ENCODE measurements at places on chromosomes 4 and X.

- DNase-seq: no peak
Measured at GRCh38 chr4:126961661-126962060, 671.1 kb upstream of the INTU start.

DNA sequence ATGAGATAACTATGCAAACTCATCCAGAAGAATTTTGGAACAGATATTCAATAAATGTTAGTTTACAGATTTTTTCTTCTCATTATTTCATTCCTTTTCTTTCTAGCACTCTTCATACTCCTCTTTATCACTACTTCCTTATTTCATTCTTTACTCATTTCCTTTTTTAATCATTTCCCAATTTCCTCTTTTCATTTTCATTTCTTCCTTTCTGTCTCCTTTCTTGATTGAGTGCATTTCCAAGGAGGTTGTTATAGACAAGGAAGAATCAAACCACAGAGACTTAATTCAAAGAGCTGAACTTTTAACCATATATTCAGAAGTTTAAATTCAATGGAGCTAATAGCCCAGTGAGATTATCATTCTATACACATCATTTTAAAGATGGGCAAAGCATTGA, 600.7 kb downstream of the ARAP2 start:
- no peak for DNase-seq

- DNase-seq: no peak
Measured at GRCh38 chrX:29455702-29456101, 759.7 kb upstream of the MAGEB2 start.

DNA sequence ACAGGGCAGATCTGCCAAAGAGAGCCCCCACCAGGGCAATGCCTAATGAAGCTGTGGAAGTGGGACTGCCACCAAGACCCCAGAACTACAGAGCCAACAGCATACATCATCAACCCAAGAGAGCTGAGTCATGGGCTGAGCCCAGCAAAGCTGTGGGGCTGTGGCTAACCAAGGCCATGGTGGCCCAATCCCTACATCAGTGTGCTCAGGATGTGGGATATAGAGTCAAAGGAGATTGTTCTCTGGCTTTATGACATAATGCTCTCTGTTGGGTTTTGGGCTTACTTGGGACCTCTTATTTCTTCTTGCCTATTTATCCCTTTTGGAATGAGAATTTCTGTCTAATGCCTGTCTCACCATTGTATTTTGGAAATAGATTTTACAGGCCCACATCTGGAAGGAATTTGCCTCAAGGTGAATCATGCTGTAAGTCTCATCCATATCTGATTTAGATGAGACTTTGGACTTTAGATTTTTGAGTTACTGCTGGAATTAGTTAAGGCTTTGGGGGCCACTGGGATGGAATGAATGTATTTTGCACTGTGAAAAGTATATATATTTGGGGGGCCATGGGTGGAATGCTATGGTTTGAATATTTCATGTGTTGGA, 5.4 kb upstream of the PRDM5 start:
- DNase-seq: no peak

GRCh38 chr4:105112274-105112673, 34.4 kb upstream of the TET2 start:
- no peak for DNase-seq

- no peak for DNase-seq
Measured at GRCh38 chr4:8205241-8205707, 6.2 kb downstream of the SH3TC1 start.

DNA sequence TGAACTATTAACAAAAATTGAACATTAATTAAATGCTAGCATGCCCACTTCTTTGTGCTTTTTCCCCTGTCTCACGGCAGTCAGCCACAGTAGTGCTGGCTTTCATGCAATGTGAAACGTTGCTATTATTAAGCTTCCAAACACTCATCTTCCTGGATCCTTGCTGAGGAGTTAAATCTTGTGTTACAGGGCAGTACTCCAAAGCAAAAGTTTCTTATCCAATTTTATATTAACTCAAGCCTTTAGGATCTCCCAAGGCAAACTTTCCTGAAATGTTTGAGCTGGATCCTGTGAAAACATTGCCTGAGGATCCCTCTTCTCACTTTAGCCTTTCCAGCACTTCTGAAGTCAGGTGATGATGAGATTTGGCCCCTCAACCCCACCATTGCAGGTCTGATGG, 1454.8 kb downstream of the FSTL5 start:
- DNase-seq: no peak

DNA sequence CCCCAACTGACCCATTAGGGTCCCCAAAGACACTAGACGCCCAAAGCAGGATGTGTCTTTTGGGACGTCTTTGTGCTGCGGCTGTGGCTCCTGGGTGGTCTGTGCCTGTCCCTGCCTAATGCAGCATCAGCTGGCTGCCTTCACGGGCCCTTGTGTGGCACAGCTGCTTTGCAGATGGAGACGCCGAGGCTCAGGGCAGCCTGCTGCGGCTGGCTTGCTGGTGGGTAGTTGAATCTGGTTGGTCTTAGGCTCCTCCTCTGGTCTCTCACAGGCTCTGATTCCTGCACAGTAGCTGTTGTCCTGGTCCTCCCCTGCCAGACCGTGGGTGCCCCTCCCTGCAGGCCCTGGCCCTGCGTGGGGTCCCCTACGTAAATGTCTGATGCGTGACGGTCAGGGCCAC, 8.1 kb downstream of the CPZ start:
- no peak for DNase-seq

DNA sequence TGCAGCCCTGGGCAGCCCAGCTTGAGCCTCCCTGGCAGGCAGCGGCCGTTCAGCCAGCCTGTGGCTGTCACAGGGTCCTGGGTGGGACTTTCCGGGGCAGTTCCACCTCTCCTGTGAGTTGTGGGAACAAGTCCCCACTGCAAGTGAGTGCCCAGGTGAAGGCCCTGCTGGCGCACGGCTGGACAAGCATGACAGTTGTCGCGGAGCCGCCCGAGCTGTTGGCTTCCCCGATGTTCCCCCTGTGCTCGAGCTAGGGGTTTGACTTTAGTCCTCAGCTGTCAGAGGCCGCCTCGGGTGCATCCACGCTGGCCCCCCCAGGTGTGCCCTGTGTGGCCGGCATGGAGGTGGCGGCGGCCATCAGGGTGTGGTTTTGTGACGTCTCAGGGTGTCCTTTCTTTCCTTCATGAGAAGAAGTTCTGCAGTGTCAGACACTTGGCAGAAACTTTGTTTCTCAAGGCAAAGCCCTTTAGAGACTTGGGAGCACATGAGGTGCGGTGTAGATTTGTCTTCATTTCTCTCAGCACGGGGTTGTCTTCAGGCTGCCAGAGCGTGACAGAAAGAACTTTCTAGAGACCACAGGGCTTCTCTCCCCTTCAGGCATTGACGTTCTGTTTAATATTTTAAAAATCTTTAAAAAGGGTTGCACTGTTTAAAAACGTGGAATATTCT, 69.4 kb upstream of the HGFAC start:
- DNase-seq: no peak

GRCh38 chr4:83552924-83553323, 17.0 kb downstream of the GPAT3 start:
- no peak for DNase-seq

DNA sequence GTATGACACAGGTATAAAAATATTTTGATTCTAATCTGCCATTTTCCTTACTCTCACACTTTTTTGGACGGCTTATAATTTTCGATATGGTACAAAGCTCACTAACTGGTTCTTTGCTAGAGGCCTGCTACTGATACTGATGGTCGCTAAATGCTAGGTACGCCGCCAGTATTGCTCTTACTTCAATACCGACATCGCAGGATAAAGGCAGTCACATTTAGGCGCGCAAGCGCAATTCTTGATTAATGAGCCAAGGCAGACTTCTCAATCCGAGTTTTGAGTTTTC, 557 bp upstream of the USP38 start:
- DNase-seq: no peak

GRCh38 chr4:1676605-1677525, 7.2 kb downstream of the FAM53A start:
- no peak for DNase-seq

DNA sequence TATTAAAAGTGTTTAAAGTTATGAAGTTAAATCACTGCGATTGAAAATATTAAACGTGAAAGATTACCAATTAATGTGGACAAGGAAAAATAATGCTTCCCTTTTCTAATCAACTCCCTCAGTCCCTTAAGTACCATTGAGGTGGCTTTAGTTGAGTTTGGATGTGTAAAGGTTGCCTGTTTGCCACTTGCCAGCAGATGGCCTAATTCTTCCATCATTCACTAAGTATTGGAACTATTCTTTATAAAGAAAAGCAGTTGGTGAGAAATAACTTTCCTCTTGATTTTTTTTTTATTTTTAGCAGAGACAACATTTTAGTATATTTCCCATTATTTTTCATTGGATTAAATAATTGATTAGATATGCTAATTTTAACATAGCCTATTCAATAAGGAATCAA, 295.9 kb upstream of the TACR3 start:
- DNase-seq: no peak

GRCh38 chrX:115690511-115691216, 129.7 kb downstream of the PLS3 start:
- peak; percentile 34 for DNase-seq

DNA sequence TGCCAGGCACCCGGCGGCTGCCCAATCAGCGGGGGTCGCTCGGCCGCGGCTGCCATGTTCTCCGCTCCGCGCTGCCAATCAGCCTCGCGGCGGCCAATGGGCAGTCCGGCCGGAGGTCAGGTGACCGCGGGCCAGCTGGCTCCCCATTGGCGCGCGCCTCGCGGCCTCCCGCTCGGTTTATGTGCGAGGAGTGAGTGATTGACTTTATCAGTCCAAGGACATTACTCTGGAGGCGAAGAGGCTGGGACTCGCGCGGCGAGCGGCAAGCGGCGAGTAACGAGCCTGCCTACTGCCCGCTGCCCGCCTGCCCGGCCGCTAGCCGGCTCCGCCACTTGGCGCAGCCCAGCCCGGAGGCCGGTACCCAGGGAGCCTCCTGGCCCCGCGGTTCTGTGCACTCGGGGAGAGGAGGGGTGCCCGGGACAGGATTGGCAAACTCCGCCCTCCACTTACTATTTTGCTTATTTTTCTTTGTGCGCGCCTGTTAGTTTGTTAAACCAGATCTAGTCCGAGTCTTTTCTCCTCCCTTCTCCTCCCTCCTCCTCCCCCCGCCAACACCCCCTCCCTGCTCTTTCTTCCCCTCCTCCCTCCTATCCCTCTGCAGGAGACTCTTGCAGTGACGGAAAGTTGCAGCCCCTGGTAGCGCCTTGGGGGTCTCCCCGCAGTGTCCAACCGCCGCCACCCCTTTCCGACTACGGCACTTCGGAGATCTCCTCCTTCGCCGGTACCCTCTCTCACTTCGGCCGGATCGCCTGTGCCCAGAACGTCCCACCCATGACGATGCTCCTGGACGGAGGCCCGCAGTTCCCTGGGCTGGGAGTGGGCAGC, at the start of gene ZIC3:
Gene ZIC3, plus strand, starts transcription at position 207 of the 825 bp plus-strand sequence. Its CDS starts 565 bp downstream, at position 772.
- no peak for DNase-seq

DNA sequence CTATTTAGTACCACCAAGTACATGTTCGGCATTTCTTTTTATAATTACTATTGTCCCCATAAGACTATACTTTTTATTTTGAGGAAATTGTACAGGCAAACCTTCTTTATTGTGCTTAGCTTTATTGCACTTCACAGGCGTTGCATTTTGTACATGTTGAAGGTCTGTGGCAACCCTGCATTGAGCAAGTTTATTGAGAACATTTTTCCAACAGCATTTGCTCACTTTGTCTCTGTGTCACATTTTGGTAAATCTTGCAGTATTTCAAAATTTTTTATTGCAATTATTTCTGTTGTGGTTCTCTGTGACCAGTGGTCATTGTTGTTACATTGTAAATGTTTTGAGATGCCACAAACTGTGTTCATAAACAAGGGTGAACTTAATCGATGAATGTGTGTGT, 10.8 kb upstream of the CXCL5 start:
- DNase-seq: no peak

DNA sequence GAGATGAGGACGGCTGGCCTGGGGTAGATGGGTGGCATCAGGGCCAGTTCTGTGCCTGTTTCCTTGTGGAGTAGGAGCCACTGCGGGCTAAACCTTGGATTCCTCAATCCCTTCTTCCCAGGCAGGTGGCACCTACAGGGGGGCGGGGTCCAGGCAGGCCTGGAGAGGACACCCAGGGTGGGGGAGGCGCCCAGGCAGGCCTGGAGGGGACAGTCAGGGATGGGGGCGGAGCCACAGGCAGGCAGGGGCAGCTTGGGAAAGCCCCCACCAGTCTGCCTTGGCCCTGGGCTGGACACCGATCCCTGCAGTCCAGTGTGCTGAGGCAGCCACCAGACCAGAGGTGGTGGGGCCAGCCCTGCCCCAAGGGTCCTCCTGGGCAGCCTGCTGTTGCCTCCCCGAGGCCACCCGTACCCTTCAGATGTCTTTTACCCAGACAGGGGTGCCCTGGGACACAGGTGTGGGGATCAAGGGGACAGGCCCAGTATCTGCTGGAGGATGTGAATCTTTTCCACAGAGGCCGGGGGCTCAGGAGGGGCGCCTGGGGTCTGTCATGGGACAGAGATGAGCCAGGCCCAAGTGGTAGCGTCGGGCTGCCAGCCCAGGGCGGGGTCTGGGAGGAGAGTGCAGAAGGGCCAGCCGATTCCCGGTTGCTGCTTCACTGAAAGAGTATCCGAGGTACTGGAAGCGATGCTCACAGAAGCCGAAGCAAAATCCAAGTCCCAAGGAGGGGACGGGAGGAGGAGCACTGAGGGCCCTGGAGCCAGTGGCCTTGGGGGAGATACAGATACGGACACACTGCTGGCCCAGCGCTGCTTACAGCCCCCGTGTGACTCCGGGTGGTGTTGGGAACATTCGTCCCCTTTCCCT, 34.5 kb downstream of the LRPAP1 start:
- DNase-seq: no peak

GRCh38 chr4:146488495-146489174, 33.1 kb downstream of the SLC10A7 start:
- peak; percentile 24 for DNase-seq

GRCh38 chrX:106933538-106933961, 13.3 kb downstream of the CLDN2 start:
- DNase-seq: no peak

- no peak for DNase-seq
Measured at GRCh38 chrX:67612231-67612630, 68.4 kb downstream of the AR start.

DNA sequence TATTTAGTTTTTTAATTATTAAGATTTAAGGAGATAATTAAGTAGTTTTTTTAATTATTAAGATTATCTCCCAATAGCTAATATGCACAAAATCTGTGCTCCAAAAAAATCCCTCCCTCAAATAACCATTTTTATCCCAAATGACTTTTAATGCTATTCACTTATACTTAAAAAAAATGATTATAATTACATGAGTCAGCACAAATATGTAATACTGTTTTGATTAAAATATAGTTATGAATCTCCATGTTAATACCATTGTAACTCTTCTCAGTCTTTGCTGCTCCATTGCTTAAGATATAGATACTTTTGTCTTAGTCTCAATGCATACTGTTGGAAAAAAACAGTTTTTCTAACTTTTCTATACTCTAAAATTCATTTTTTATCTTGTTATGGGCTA, 1121.1 kb upstream of the ADGRL3 start:
- DNase-seq: no peak
